T-helper 1 cell (primary cell): ENCODE measurements at places on chromosomes 6 and 20.
A peak's percentile ranks its signal among the peaks of the same experiment; 100 is the strongest.

DNA sequence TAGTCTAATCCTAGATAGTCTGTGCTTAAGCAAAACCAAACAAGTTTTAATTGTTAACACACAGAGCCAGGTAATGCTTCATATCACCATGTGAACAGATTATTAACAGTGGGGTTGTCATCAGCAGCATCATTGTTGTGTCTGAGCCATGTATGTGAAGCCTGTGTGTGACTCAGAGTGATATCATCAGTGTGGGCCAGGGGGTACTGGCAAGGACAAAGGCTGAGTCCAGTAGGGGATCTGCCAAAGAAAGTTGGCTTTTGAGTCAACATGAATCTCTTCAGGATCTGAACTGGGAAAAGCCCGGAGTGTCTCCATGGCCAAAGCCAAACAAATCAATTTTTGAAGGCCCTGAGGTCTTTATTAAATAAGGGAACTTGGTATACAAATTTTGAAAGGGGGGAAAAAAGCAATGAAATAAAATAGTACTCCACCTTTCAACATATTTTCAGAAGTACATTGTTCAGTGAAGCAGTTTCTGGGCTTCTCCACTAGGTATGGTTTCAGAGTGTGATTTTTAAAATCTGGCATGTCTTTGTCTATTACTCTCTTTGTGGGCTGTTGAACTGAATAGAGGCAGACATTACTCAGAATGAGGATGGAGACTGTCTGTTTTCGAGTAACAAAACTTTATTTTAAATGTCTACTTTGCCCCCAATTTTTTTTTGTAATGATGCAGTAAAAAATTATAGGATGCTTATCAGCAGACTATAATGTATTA lies 444.2 kb upstream of the JAG1 start:
- no peak for DNase-seq

GRCh38 chr6:44561060-44561623 lies 173.6 kb downstream of the CDC5L start:
- no peak for DNase-seq

GRCh38 chr6:6880745-6881437 lies 226.9 kb upstream of the RREB1 start:
- DNase-seq: no peak

DNA sequence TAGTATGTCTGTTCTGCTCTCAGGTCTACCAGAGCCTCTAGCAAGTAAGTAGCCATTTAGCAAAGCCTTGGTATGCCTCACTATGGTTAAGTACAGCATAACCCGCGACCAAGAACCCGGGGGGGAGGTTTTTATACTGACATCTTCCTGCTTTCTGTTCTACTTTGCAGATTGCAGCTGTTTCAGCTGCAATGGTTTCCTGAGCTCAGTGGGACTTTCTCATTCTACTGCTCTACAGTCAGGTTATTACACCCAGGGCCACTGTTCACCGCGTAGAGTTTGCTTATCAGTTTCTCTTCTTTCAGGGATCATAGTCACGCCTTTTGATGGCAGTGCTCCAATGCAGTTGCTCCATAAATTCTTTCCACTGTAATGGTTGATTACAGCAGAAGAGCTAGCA lies 631.3 kb downstream of the TFAP2A start:
- no peak for DNase-seq

DNA sequence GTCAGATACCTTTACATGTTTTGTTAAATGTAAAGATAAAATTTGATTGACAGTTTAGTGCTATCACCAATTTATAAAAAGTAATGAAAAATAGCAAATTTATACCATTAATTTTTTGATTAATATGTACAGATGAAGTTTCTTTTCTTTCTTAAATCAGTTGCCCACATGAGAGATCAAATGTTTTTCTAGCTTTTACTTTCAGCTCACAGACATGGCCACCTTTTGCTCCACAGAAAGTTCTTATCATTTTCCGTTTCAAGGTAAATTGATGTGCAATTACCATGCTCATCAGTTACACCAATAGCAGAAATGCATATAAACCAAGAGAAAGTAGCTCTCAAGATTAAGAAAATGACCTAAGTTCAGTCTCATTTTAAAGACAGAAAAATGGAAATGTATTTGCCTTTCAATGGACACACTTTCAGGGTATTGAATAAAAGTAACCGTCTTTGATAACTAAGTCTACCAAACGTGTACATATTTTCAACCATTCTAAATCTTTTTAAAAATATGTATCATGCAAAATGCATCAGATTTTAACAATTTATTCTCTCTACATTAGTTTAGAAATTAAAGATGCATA lies 16.6 kb upstream of the EXOC2 start:
- DNase-seq: no peak

- DNase-seq: no peak
Measured at GRCh38 chr20:56465997-56466396, 2.4 kb upstream of the RTF2 start.

DNA sequence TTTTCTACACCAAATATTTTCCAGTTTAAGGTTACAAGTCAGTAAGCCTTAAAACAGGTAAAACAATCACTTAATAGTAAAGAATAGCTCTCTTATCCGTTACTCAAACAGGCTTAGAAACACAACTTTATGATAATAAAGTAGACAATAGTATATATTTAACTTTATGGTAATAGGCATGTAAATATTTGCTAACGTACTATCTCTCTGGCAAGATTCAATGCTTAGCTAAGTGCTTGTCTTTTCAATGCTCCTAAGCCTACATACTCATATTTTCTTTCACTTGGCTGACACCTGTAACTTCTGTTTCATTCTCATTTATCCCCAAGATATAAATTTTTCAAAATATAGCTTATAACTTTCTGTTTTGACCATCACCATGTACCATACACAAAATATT lies 358.2 kb downstream of the HTR1B start:
- no peak for DNase-seq

GRCh38 chr6:96301781-96302180 lies 219.8 kb upstream of the UFL1 start:
- DNase-seq: no peak

DNA sequence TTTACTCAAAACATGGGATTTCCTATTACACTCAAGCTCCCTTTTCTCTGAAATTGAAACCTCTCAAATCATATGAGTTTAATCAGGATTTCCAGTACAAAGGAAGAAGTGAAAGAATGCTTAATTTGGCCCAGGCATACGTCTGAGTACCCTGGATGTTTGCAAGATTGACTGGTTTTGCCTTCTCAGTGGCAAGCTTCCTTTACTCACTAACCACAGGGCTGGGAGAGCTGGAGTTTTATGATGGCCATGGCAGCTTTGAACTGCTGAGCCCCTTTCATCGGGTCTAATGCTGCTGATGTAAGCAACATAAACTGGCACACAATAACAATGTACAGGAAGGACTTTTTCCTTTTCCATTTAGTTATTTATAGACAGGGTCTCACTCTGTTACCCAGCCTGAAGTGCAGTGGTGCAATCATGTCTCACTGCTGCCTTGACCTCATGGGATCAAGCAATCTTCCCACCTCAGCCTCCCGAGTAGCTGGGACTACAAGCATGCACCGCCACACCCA lies 194.8 kb downstream of the SLC35F1 start:
- no peak for DNase-seq

GRCh38 chr6:43944908-43945767 lies 175.1 kb downstream of the VEGFA start:
- DNase-seq: no peak

- DNase-seq: no peak
Measured at GRCh38 chr20:34491226-34491931, 24.8 kb upstream of the DYNLRB1 start.

- DNase-seq: no peak
Measured at GRCh38 chr6:4907602-4908001, 96.2 kb downstream of the RPP40 start.

DNA sequence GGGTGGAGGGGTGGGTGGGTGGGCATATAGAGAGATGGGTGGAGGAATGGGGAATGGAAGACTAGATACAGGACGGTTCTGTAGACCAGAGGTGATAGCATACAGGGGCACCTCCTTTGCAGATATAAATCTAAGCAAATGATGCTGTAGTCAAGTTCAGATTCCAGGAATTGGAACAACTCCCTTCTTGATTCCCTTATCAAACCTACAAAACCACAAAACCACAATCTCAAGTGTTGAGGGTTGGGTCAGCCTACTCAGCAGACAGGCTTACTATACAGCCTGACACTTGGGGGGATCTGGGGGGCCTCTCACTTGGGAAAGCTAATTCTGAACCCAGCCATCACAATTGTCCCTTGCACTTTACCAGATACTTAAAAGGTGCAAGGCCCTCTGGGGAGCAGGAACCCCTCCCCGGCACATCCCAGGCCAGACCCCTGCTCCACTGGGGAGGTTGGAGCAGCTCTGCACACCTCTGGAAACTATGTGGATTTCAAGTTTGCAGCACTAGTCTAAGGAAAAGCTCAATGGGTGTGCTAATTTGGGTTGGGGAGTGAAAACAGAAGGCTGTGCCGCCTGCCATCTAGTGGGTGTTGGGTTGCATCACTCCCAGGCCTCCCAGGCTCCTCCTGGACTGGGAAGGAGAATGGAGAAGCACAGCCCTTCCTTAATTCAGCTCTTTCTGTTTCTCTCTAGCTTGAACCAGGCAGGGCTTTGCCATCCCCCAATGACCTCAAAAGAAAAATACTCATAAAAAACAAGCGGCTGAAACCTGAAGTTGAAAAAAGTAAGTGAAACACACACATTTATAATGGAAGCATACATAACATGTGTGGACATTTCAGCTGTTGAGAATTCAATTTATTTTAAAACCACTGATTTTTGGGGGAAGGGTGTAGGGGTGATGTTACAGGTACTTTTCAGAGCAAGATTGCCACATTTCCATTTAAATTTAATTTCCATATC lies 121.2 kb upstream of the LAMP5 start:
- no peak for DNase-seq

DNA sequence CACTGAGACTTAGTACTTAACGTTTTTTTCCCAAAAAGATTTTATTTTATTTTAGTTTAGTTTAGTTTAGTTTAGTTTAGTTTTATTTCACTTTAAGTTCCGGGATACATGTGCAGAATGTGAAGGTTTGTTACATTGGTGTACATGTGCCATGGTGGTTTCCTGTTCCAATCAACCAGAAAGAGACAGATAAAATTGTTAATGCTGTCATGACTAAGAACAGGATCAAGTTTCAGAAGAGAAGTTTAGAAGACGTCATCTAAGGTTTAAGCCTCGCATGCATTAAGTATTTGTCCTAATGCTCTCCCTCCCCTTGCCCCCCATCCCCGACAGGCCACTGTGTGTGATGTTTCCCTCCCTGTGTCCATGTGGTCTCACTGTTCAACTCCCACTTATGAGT lies 540.0 kb downstream of the KHDRBS2 start:
- DNase-seq: no peak

DNA sequence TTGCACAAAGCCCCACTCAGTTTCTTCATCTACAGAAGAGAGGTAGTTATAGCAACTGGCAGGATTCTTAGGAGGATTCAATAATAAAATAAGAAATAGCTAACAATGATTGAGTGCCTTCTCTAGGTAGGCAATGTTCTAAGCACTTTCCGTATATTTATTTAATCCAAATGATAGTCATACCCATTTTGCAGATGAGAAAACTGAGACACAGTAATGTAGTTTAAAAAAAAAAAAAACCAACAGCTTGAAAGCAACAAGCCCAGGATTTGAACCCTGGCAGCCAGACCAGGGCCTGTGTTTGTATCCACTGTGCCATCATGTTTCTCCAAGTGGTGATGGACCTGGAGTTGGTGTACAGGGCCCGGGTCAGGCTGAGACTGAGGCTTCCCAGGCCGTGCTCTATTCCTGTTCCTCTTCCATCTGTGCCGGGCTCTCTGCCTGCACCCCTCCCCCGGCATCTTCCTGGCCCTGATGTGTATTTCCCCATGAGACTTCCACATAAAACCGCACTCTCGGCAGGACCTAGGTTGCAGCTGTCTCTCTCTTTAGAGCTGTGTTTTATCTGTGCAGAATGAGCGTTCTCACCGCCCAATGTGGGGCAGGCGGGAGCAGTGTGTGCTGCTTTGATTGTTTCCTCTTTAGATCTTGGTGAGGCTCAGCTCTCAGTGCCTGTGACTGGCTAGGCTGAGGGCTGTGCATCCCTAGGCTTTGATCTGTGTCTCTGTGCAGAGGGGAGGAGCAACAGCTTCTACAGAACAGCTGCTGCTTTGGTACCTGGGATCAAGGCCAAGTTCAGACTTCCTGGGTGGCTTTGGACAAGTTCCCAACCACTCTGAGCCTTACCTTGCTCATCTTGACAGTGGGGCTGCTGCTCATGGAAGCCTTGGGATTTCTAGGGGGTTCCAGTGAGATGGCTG lies 49.5 kb downstream of the TOX2 start:
- DNase-seq: peak; percentile 63

- DNase-seq: no peak
Measured at GRCh38 chr6:25614052-25614451, 38.0 kb upstream of the SCGN start.

- no peak for DNase-seq
Measured at GRCh38 chr6:109793792-109794191, 102.7 kb downstream of the FIG4 start.

DNA sequence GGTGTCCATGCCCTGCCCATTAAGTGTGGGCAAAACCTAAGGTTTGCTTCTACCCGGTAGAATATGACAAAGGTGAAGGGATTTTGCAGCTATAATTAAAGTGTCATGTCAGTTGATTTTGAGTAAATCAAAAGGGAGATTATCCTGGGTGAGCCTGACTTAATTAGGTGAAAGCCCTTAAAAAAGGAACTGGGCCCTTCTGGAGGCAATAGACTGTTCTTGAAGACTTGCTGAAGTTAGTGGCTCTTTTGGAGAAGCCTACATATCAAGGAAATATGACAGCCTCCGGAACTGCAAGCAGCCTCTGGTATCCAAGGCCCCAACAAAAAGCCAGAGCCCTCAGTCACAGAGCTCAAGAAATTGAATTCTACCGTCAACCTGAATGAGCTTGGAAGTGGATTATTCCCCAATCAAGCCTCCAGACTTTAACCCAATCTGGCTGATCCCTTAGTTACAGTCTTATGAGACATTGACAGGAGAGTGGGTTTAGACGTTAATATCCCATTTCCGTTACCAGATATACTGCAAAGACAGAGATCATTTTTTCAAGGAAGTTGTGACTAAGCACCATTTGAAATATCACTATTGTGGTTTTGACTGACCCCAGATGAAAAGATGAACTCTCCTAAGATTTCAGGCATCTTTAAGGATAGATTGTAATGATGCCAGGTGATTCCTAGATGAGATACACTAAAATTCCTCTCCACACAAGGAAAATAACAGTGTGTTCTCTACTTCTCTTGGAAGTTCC lies 303.4 kb downstream of the PLCB1 start:
- no peak for DNase-seq

DNA sequence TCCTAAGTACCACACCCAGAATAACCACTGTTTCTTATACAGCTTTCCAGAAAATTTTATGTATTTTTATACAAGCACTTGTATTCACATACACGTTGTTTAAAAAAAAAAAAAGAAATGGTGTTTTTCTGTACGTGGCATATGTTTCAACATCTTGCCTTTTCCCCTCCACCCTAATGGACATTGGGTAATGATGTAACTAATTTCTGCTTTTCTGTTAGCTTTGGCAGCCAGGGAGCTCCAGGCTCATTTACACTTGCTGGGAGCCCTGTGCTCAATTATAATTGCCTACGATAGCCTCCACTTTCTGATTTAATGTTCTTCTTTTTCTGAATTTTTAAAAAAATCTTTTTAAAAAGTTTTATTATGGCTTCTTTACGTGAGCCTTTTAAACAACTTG lies 352.4 kb downstream of the UTRN start:
- DNase-seq: no peak

GRCh38 chr20:56630506-56631317 lies 1.6 kb downstream of the TFAP2C start:
- DNase-seq: no peak

- no peak for DNase-seq
Measured at GRCh38 chr6:36804563-36804962, 34.7 kb downstream of the CPNE5 start.
